Activated CD4-positive, alpha-beta T cell treated with anti-CD3 and anti-CD28 coated beads, Interleukin-2, amount 10 ng/mL, durations not matched to agents 7 days and 5 days (primary cell): ENCODE measurements at places on chromosomes 7 and 10. TPM values are rescaled to one million over a fixed set of nuclear protein-coding genes. Genes with fewer than 3 reads are reported as not detected.
A peak's percentile ranks its signal among the peaks of the same experiment; 100 is the strongest.

DNA sequence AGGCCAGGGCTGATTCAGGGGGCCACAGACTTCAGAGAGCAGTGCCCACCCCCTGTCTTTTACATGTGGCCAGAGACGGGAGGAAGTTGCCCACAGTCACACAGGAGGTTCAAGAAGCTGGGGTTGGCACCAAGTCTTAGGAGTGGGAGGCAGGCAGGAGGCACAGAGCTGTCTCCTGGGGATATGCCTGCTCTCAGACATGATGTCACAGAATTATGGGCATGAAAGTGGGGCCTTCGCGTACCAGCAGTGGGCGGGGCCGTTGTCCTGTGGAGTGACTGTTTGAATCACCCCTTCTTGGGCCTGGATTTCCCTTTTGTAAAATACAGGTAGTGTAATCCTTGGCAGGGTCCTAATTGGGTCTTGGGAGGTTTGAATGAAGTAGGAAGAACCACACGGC is 81.2 kb upstream of the PPIF start:
- H3K4me1 ChIP-seq = peaks cover 20% of the 10 kb centered on the region
- H3K36me3 ChIP-seq = no peaks in the 10 kb centered on the region
- no peak overlapping the region for H3K27ac ChIP-seq
- H3K27me3 ChIP-seq = no peaks in the 10 kb centered on the region
- no peak for DNase-seq

- no peak overlapping the region for H3K27ac ChIP-seq
- no peak overlapping the region for H3K4me3 ChIP-seq
- no peaks in the 10 kb centered on the region for H3K36me3 ChIP-seq
These were observed 357.2 kb downstream of the HPSE2 start for GRCh38 chr10:98878418-98878817.

- H3K27me3 ChIP-seq = no peaks in the 10 kb centered on the region
- no peaks in the 10 kb centered on the region for H3K36me3 ChIP-seq
- H3K27ac ChIP-seq = no peak overlapping the region
- no peaks in the 10 kb centered on the region for H3K4me1 ChIP-seq
- DNase-seq = no peak
- no peak overlapping the region for H3K4me3 ChIP-seq
These were observed 97.7 kb upstream of the TCF7L2 start for GRCh38 chr10:112852306-112852705.

- H3K4me3 ChIP-seq = no peak overlapping the region
- H3K36me3 ChIP-seq = no peaks in the 10 kb centered on the region
- H3K27ac ChIP-seq = no peak overlapping the region
- DNase-seq = no peak
- peaks cover 2% of the 10 kb centered on the region for H3K27me3 ChIP-seq
These were observed 151.8 kb downstream of the TCERG1L start for GRCh38 chr10:131159771-131160170.

- no peak overlapping the region for H3K27ac ChIP-seq
- peaks cover 1% of the 10 kb centered on the region for H3K27me3 ChIP-seq
- H3K4me3 ChIP-seq = no peak overlapping the region
- H3K36me3 ChIP-seq = no peaks in the 10 kb centered on the region
These were observed 629.8 kb downstream of the KCNMA1 start for GRCh38 chr10:77007834-77008233.

- no peak overlapping the region for H3K27ac ChIP-seq
- peaks cover 23% of the 10 kb centered on the region for H3K27me3 ChIP-seq
- no peaks in the 10 kb centered on the region for H3K36me3 ChIP-seq
- no peak overlapping the region for H3K4me3 ChIP-seq
These were observed 11.6 kb downstream of the MLXIPL start for GRCh38 chr7:73612598-73613269.

DNA sequence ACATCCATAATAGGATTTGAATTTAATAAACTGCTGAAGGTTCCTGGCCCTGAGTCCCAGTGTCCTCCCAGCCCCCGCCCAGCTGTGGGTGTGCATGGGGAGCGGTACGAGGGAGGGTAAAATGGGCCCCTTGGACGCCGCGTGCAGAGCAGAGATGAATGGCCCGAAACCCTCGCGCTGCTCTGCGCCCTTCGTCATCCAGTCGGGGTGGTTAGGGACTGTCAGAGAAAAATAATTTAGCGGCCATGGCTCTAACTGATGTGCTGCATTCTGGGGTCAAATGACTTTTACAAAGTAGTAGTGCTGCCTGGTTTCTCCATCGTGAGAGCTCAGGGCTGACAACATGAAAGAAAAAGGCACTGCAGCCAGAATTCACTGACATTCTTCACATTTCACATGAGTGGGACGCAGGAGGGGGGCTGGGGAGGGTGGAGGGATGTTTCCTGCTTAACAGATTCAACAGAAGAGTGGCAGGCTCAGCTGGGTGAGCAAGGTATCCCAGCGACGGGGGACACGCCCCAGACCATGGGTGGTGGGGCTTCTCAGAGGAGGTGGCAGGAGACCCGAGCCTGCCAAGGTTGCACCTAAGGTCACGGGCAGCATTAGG is 304.5 kb downstream of the WDR37 start:
- H3K4me1 ChIP-seq = peaks cover 14% of the 10 kb centered on the region
- peaks cover 11% of the 10 kb centered on the region for H3K27me3 ChIP-seq
- H3K36me3 ChIP-seq = no peaks in the 10 kb centered on the region

DNA sequence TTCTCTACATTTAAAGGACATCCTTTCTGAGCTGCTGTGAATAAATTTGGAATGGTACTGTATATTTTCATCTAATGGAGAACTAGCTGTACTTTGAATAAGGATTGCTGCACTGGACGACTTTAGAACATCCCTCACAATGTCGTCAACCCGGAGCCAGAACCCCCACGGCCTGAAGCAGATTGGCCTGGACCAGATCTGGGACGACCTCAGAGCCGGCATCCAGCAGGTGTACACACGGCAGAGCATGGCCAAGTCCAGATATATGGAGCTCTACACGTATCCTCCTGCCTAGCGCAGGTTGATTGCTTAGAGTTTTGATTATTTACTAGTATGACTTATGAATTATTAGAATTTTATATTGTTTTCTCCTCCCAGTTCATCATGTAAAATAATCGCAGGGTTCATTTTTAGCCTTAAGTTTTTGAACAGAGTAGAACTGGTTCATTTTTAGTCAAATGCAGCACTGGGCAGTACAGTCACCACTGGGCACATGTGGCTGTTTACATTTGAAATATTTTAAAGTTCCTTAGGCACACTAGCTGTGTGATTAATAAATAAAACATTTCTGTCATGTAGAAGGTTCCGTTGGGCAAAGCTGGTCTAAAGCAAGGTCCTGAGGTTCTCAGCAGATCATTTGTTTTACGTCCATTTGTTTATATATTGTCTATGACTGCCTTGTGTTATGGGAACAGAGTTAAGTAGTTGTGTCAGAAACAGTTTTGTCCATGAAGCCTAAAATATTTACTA is 31.5 kb downstream of the CUL1 start:
- no peak overlapping the region for H3K27ac ChIP-seq
- H3K27me3 ChIP-seq = no peaks in the 10 kb centered on the region
- peaks cover 50% of the 10 kb centered on the region for H3K4me1 ChIP-seq
- DNase-seq = no peak

DNA sequence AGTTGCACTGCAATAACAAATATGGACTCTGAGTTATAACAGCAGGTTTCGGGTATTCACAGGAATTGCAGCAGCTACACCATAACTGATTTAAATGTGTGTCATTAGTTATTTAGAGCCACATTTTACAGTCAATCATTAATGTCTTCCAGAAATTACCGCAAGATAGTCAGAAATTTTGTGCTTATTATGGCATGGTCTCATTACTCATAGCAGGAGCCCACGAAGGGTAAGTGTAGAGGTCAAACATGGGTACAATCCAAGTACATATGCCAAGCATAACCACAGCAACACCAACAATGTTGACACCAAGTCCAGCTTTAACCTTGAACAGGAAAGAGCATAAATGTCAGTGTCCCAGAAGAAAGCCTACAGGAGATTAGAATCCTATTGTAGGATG is 84.4 kb downstream of the SLC13A1 start:
- no peak overlapping the region for H3K4me3 ChIP-seq
- no peaks in the 10 kb centered on the region for H3K4me1 ChIP-seq
- H3K27ac ChIP-seq = no peak overlapping the region
- H3K36me3 ChIP-seq = no peaks in the 10 kb centered on the region
- H3K27me3 ChIP-seq = no peaks in the 10 kb centered on the region
- no peak for DNase-seq

DNA sequence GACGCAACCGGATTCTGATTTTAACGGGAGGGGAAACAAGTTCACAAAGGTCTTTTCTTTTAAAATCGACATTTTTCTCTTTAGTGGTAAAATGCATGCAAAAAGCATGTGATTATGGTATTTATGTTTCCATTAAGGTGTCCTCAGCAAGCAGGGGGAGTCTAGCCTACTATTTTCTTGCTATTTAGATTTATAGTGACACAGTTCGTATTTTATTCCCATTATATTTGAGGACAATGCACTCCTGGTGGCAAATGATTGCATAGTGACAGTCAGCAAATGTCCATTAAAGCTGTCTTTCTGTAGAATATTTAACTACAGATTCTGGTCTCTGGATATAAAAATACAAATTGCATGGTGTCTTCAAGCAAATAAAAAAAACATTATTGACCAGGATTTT is 554.2 kb downstream of the PARD3 start:
- no peak overlapping the region for H3K27ac ChIP-seq
- no peak overlapping the region for H3K4me3 ChIP-seq
- no peak for DNase-seq
- H3K27me3 ChIP-seq = no peaks in the 10 kb centered on the region

- H3K36me3 ChIP-seq = no peaks in the 10 kb centered on the region
- peaks cover 8% of the 10 kb centered on the region for H3K27me3 ChIP-seq
- no peak overlapping the region for H3K27ac ChIP-seq
- no peak for DNase-seq
- H3K4me3 ChIP-seq = no peak overlapping the region
These were observed 65.3 kb upstream of the MDFIC start for GRCh38 chr7:114856625-114857024.

DNA sequence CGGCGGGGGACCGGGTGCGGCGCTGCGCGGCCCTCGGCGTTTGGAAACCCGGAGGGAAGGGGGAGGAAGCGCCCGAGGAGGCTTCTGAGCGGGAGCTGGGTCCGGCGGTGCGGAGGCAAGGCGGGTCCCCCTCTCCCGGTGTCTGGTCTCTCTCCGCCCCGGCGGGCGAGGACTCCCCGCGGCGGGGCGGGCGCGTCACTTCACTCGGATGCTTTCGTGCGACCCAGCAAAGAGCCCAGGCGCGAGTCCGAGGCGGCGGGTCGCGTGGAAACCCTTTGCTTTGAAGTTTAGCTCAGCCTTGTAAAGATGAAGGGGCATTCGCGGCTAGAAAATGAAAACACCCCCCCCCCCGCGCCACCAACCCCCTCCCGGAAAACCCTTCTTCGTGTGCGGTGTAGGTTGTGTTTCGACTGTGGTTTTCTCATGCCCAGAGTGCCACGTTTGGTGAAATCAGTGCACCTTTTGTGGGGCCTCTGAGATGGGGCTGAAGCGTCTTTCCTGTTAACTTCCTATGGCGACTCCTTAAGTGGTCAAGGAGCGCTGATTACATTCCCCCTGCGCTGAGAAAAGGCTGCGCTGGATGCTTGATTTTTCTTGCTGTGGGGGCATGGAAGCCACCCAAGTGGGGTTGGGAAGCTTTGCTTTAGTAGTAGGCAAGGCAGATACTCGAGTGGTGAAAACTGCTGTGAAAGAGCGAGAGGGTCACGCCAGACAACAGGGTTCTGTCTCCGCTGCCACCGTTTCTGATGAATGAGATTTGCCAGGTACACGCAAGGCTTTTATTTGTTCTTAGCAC is 876 bp downstream of the GNAI1 start:
- H3K27me3 ChIP-seq = peaks cover 52% of the 10 kb centered on the region
- no peak overlapping the region for H3K27ac ChIP-seq
- H3K4me3 ChIP-seq = peak overlapping the region; percentile 72
- peak; percentile 16 for DNase-seq
- H3K4me1 ChIP-seq = peaks cover 18% of the 10 kb centered on the region

DNA sequence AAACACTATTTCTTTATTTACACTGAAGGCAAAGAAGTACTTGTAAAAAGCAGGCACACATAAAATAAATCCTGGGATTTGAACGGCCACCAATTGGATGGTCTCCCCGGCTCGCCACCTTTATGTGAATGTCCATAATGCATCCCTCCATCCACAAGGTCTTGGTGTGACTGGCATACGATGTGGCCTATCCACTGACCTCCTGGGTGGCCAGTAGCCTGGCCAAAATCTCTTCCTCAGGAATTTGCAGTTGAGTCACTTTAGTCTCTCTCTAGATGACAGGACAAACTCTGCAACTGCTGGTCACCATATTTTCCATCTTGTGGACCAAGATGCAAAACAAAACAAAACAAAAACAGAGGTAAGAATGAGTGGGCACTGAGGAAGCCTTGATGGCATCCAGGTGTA is 39.1 kb downstream of the CDK1 start:
- H3K27me3 ChIP-seq = peaks cover 2% of the 10 kb centered on the region
- H3K4me1 ChIP-seq = peaks cover 4% of the 10 kb centered on the region
- no peak overlapping the region for H3K4me3 ChIP-seq
- no peak for DNase-seq

The KCNH2 gene
- total RNA-seq = 0.30 TPM

The CACUL1 gene
- 27.6 TPM for total RNA-seq

The TIMM23B gene
- 27.0 TPM for total RNA-seq
